HFF-Myc (cell line): ENCODE measurements at places on chromosomes 5 and 9.
A peak's percentile ranks its signal among the peaks of the same experiment; 100 is the strongest.

DNA sequence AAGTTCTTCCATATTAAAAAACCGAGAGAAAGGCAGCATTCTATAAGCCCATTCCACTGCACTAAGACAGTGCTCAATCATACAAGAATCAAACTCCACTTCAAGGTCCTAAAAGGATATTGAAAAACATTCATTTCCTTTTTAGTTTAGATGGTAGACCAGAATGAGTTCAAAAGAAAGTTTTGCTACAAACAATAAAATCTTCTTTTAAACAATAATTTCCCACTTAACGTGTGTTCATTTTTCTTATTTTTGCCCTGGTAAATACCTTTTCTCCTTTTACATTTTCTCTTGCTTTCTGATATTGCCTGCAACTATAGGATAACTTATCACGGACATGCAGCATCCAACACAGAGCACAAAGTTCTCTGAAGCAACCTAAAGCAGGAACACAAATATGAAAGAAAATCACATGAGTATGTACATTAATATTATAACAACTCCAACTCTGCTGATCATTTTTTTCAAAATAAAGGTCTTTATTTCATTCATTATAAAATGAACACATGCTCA is 61.7 kb downstream of the CPLANE1 start:
- DNase-seq = no peak

DNA sequence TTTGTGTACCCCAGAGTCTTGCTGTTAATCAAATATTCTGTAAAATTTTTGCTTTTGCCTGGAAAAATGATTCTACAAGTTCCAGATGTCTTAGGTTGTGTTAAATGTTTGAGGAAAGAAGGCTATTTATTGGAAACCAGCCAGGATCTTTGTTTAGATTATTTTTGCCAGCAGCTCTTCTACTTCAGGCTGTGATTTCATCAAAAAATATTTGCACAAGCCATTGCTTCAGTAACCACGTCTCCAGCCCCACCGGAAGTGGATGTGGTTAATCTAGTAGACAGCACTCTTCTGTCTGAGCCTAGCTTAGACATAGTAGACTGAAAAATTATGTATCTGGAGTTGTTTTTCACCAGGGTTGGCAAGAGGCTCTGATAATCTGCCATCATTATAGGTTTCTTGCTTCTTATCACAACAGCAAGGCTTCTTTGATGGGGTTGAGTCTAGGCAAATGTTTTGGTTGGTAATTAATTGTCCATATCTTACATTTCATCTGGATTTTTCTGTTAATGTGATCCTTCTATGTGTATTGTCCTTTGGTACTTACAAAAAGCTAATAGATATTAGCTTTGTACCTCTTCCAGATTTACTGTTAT is 17.1 kb downstream of the KCTD16 start:
- peak; percentile 90 for DNase-seq

- peak; percentile 86 for DNase-seq
Measured at GRCh38 chr9:134895908-134896833, 15.6 kb downstream of the FCN2 start.

- no peak for DNase-seq
Measured at GRCh38 chr5:158486566-158486965, 613.1 kb downstream of the EBF1 start.

- DNase-seq = no peak
Measured at GRCh38 chr9:132575811-132576210, 6.6 kb upstream of the BARHL1 start.

DNA sequence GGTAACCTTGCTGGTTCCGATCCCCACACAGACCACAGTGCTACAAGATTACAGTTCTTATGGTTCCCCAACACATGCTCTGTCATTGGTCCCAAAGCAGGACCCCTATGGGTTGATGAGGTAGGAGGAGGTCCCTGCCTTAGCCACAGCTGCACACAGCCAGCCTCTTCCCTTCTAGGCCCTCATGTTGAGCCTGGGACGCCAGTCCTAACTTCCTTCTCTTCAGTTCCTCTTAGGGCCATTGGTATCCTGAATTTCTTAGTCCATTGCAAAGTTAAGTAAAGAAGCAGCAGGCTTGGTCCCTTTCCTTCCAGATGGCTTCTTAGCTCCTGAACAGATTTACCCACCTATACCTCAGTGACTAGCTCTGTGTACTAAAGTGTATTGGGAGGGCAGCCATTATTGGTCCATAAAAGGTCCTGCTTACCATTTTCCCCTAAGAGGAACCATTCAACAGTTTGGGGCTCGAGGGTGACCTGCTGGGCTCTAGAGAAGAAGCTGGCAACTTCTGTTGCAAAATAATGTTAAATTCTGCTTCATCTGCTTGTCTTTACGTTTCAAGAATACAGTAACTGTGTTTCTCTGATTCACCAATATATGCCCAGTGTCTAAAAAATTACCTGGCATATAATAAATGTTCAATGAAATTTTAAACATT is 50.2 kb downstream of the PDCD1LG2 start:
- DNase-seq = no peak

DNA sequence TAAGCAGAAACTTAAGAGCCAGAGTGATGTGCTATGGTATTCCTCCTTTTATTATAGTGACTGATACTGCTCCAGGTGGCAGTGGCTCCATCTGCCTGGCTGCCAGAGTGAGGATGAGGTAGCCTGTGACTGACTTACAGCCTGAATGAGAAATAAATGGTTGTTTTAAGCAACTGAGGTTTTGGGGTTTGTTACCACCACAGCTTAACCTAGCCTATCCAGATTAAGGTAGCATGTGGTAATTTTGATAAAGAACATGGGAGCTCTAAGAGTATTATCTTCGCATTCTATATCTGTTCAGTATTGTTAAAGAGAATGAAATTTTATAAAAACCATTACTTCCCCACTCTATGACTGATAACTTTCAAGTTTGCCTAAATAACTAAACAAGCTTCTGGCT is 39.0 kb downstream of the GOLPH3 start:
- no peak for DNase-seq
